Activated naive CD8-positive, alpha-beta T cell treated with anti-CD3 and anti-CD28 coated beads, Interleukin-2, amount 10 ng/mL, durations not matched to agents 7 days and 5 days (primary cell): ENCODE measurements at places on chromosomes 16 and 17. TPM values are rescaled to one million over a fixed set of nuclear protein-coding genes. Genes with fewer than 3 reads are reported as not detected.

- DNase-seq: no peak
These were observed 36.0 kb downstream of the ITFG1 start for GRCh38 chr16:47424846-47425245.

GRCh38 chr17:75808549-75808904, 23.9 kb downstream of the UNK start:
- DNase-seq: no peak

DNA sequence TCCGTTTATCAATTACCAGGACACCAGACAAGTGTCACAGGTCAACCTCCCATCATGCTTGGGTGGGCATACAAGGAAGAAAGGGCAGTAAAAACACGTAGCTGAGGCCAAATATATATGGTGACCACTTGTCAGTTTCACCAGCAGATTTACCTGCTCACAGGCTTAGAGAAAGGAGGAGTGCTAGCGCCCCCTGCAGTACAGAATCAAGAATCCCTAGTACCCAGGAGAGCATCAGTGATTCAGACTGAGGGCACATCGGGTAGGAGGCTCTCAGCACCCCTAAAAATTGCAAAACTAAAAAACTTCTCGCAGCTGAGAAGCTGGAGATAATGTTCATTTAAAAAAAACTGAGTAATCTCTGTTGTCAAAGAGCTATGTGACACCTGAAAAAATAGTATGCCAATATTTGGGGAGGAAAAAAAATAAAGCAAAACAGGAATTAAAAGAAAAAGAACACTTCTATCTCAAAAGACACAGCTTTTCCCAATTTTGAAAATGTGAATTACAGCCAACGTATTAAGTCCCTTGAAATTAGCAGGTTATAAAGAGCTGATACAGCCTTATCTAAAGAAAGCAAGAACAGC, 21.2 kb upstream of the MON1B start:
- DNase-seq: no peak

DNA sequence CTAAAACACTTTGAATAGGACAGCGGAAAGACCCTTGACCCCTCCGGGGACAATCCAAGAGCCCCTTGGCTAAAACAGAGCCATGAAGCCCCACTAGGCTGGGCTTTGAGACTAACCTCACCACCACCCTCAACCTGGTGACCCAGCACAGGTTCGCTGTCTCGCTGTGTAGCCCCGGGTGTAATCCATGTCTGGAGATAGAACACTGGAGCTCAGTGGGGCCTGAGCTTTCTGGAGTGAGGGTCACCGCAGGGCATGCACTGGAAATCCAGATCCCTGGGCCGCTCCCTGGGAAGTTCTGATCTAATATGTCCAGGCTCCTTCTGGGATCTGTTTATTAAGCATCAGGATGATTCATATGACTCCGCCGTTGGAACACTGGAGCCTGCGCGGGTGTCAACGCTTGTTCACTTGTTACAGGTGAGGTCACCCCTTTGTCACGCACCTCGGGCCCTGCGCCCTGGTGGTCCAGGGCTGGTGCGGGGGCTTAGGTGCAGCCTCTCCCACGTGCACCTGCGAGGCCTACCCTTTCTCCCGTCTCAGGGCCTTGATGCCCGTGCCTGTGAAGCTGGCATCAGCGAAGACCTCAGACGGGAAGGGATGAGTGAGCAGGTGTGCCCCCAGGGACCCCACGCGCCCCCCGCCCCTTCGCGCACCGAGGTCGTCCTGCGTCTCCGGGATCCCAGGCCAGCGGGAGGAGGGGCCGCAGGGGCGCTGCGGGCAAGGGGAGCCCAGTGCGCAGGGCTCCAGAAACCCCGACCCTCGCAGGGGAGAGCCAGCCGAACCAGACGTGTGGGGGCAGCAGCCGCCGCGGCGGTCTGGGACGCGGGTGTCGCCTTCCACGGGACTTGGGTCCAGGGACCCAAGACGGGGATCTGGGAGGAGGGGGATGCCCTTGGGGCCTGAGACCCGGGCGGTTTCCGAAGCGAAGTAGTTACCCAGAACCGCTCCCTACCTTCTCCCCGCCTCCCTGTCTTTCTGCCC, 224.1 kb upstream of the FOXF1 start:
- DNase-seq: no peak

- DNase-seq: no peak
These were observed 23.4 kb upstream of the IL17C start for GRCh38 chr16:88614818-88615580.

GRCh38 chr16:72850021-72850420, 197.9 kb downstream of the ZFHX3 start:
- DNase-seq: no peak

Gene SRR
- 16.3 TPM for total RNA-seq

Gene TP53TG3
- not detected for total RNA-seq

Gene HS3ST3B1
- total RNA-seq: 9.3 TPM

DNA sequence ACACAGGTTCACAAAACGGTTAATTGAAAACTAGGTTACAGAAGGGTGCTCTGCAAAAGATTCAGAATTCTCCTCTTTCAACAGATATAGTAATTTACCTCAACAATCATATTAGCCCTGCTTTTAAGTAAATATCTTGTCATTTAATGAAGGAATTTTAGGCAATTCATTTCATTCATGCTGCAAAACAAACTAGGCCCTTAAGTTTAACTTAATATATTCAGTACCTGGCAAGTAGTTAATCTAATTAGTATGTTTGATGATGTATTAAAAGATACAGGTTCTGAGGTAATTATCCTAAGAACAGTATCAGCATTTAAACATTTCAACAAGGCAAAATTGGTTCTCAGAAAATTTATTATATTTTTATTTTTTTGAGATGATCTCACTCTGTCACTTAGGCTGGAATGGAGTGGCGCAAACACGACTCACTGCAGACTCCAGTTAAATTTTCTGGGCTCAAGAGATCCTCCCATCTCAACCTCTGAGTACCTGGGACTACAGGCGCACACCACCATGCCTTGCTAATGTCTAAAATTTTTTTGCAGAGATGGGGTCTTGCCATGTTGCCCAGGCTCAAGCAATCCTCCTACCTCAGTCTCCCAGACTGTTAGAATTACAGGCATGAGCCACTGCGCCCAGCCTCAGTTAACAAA, 44.9 kb downstream of the SMURF2 start:
- DNase-seq: no peak

DNA sequence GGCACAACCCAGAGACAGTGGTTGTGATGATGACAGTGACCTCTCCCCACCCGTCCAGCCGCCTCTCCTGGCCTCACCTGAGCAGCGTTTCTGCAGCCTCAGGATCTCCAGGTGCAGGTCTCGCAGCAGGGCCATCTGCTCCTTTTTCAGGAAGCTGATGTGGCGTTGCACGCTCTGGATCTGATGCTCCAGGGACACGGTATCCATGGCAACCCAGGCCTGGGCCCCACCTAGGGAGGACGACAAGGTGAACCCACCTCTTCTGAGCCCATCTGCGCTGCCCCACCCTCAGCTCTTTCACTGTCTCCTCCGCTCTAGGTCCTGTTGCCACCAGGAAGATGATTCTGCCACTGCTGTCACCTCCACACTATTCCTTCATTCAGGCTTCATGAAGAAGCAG, 14.5 kb downstream of the CCDC92B start:
- DNase-seq: no peak

DNA sequence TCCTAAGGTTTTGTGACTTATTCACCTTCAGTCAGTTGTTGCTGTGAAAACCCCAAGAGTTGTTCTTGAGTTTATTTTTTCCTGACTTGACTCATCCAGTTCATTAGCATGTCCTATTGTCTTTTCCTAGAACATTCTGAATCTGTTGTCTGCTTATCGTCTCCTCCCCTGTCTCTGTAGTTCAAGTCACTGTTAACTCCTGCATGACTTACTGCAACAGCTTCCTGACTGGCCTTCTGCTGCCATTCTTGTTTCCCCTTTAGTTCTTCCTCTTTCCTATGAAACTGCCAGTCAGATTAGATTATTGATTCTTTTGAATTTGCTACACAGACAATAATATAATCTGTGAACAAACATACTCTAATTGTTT, 161.5 kb downstream of the FTO start:
- no peak for DNase-seq

DNA sequence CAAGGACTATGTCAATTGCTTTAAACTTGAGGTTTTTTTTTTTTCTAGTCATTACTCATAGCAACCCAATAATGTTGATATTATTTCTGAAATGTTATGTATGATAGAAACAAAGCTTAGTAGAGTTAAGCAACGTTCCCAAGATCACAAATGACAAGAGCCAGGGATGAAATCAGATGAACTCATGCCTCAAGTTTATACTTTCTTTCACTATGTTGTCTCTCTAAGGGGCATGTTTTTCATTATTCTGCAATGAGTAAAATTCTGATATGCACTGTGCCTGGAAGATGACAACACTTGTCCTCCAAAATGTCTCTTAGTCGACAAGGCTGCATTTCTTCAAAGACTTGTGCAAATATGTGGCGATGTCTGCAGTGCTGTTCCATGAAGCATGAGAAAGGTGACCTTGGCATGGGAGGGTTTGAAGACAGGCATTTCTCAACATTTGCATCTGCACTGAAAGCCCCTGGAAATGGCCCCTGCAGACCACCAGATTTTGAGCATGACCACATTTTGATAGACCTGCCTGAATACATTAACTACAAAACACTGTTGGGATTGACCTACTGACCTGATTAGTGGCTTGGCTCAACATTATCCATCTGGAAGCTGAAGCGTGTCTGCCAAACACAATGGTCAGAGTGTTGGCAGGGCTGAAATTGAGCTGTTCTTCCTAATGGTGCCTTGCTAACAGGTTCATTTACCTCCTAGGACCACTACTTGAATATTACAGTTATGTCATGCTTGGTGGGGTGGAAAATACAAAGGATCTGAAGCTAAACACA, 1027.5 kb downstream of the CDH11 start:
- no peak for DNase-seq

GRCh38 chr17:65418622-65419021, 142.8 kb downstream of the AXIN2 start:
- DNase-seq: no peak

- no peak for DNase-seq
These were observed 24.5 kb downstream of the ZNF750 start for GRCh38 chr17:82815354-82815753.

DNA sequence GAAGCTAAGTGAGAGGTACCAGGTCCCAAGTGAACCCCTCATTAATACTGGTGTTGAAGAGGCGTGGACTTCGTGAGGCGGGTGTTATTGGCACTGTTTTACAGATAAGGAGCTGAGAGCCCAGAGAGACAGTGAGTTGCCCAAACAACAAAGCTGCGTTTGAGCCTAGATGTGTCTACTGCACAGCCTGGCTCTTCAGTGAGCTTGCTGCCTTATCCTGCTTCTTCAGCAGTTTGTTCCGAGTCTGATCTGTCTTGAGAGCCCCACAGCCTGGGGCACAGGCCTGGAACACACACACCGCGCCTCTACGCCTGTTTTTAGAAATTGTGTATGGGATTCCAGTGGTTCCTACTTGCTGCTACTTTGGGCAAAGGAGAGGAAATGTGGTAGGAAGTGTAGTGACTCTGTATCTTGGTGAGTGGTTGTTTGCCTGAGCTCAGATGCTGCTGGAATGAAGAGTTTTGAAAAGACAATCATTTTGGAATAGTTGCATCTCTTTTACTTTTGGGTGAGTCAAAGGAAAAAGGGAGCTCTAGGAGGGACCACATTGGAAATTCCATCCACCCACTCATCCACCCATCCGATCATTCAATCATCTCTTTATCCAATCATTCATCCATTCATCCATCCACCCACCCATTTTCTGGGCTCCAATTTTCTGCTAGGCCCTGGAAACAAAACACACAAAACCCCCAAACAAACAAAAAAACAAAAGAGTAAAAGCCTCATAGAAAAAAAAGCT, 22.3 kb upstream of the PLCG2 start:
- DNase-seq: no peak

DNA sequence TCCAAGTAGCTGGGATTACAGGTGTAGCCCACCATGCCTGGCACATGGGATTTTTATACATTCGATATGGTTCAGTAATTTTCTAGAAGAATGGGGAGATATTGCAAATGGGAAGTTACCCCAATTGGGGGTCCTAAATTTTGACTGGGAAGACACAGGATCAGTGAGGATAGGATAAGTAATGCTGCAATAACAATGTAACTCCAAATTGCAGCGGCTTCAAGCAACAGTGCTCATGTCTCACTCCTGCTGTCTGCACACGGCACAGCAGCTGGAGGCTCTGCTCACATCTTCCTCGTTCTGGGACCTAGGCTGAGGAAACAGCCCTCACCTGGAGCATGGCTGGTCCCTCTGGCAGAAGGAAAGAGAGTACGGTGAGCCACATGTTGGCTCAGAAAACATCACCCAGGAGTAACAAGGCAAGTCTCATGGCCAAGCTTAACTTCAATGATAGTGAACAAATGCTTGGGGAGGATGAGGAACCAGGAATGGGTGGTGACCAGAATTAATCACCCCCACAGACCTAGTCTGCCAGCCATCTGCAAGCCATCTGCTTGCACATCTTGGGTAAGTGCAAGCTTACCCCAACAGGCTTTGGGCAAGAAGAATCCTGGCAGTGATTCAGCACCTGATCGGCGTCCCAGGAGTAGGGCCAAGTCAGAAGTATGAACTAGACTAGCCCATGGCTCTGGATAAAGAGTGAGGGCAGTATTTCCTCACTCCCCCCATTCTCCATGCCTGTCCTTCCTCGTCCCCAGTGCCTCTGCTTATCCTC, 229.2 kb downstream of the COPRS start:
- DNase-seq: no peak

Gene PRSS53
- 10.9 TPM for total RNA-seq

GRCh38 chr16:29644973-29645693, 17.9 kb upstream of the SPN start:
- no peak for DNase-seq

DNA sequence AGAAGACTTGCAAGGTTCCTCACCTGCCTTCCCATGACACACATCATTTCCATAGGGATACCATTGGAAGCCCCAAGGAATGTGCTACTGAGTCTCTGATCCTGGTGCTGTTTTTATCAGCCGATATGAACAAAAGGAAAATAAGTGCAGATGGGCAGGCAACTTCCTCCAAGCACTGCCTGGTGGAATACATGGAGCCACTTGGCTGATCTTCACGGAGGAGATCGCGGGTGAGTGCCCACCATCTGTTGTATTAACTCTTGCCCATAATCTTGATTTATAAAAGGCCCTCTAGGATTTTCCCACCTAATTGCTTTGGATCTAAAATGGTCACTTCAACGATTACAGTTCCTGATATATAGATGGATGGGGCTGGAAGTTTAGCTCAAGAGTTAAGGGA, 24.7 kb upstream of the CDRT15 start:
- no peak for DNase-seq

DNA sequence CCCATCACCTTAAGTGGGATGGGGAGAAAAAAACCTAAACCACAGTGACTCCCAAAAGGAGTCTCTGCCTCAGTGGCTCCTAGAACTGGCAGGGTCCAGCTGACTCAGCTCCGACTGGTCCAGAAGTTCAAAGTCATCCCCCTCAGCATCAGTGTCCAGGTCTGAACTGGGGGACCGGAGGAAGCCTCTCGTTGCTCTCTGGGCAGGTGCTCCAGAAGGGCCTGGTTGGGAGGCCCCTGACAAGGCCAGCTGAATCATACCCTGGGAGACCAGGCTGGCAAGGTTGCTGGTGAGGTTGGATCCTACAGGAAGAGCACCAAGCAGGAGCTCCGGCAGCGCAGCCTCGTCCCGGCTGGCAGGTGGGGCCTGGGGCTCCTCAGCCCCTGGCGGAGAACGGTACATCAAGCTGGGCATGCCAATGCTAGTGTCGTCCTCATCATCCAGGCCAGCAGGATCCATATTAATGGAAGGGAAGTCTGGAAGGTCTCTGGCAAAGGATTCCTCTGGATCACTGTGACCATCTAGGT, 4.3 kb upstream of the PSMC3IP start:
- DNase-seq: no peak
